Kidney glomerular epithelial cell (primary cell): ENCODE measurements at places on chromosomes 13 and 19.

DNA sequence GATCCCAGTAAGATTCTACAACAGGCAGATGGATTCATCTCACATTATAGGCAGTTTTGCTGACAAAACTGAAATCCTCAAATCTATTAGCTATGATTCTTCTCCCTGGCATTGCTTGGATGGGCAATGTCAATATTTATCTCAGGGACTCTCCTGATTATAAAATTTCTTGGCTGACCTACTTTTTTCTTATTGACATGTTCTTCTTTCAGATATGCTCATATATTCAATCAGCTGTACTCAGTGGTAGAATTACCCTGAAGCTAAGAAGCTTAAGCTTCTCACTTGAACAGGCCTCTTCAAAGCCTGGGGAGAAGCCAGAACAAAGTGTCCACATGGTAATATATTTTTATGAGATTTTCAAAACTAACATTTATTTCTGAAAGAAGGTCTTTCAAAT, 513.6 kb downstream of the PCDH9 start:
- DNase-seq, result no peak

GRCh38 chr13:20721058-20721453, 17.6 kb downstream of the IL17D start:
- DNase-seq, result no peak

DNA sequence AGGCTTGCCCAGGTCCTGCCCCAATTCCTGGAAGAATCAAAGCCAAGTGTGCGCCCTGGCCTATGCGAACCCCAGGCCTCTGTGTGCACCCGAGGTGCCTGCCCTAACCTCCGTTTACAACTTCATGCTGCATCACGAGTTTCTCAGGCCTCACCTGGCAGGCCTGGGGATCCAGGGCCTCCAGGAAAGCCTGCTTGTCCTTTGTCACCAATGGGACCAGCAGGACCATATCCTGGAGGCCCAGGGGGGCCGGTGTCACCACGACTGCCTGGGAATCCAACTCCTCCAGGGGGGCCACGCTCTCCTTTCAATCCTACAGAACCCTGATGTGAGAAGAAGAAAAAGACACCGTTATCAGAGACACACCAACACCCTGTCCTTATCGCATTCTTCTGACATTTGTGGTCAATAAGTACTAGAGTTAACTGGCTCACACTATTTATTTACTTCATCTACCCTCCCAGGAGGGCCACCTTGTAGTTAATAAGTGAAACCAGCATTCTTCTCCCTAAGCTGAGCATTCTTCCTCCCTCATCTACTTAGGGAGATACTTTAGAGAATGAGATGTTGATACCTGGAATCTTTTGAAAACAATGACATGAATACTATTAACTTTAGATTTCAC, 120.6 kb downstream of the COL4A1 start:
- no peak for DNase-seq

- no peak for DNase-seq
Observed at GRCh38 chr19:10432736-10433130, 12.4 kb downstream of the PDE4A start.

- DNase-seq, result peak; percentile 4
Observed at GRCh38 chr13:24683838-24684599, 3.8 kb downstream of the ATP12A start.

- no peak for DNase-seq
Observed at GRCh38 chr13:48028066-48028465, 9.5 kb upstream of the NUDT15 start.

DNA sequence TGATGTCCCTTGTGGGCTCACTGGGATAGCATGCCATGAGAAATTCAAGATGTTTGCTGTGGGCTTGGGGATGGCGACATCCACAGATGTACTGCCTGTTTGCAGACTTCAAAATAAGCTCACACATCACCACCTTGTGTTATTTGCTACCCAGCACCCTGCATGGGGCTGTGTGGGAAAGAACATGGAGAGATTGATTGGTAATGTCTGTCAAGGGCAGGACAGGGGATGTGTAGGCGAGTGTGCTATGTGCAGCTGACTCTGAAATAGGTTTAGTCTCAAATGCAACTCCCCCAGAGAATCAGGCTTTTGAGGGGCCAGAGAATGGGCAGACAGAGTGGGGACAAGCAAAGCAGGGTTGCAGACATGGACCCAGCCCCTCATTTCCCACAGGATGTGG, 24.7 kb downstream of the PNPLA6 start:
- no peak for DNase-seq

DNA sequence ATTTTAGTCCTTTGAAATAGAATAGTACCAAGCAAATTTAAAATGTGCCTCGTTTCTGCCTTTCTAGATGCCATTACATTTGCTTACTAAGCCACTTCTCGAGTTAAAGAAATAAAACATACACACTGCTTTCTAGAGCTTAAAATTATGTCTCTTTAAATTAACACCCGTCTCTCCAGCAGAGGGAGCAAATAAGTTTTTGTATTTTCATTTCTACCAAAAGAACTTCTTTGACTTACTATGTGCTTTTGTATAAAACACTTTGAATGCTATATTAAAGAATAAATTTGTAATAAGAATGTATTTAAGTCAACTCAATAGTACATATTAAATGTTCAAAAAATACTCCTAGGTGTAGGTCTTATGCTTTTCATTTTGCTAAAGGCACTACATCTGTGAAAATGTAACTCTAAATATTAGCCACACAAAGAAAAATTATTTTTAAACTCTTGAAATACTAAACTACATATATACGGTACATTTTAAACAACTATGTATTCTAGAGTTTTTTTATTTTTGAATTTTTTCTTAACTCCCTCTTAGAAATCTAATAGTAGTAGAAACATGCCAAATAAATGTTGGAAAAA, 269.3 kb upstream of the MIR17HG start:
- peak; percentile 28 for DNase-seq

DNA sequence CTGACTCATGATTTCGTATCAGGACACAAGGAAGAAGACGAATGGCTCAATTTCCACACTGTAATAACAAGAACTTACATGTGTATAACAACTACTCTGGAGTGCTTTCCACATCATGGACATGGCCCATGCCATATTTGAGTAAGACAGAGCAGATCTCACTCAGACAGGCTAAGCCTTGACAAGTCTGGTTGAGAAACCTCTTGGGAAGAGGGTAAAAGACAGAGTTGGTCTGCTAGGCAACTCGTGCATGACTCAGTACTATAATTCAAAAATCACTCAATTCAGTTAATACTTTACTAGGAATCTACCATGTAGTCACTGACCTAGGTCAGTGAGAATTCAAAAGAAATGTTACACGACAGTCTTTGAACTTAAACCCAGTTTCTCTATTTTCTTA, 5.7 kb upstream of the THSD1 start:
- peak; percentile 94 for DNase-seq

DNA sequence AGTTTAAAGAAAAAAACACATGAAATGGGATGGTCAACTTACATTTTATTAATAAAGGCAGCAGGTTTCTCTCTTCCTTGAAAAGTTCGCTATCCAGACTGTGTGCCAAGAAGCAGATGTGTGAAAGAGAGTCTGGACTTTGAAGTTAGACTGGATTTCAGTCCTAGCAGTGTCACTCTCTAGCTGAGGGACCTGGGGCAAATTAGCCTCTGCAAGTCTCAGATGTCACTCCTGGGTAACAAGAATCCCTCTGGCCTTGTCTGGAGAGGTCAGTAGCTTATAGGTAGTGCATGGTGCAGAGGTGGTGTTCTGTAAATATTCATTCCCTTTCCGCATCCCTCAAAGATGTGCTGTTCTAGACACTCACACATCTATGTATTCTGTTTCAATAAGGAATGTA, 187.6 kb upstream of the RNF113B start:
- no peak for DNase-seq

DNA sequence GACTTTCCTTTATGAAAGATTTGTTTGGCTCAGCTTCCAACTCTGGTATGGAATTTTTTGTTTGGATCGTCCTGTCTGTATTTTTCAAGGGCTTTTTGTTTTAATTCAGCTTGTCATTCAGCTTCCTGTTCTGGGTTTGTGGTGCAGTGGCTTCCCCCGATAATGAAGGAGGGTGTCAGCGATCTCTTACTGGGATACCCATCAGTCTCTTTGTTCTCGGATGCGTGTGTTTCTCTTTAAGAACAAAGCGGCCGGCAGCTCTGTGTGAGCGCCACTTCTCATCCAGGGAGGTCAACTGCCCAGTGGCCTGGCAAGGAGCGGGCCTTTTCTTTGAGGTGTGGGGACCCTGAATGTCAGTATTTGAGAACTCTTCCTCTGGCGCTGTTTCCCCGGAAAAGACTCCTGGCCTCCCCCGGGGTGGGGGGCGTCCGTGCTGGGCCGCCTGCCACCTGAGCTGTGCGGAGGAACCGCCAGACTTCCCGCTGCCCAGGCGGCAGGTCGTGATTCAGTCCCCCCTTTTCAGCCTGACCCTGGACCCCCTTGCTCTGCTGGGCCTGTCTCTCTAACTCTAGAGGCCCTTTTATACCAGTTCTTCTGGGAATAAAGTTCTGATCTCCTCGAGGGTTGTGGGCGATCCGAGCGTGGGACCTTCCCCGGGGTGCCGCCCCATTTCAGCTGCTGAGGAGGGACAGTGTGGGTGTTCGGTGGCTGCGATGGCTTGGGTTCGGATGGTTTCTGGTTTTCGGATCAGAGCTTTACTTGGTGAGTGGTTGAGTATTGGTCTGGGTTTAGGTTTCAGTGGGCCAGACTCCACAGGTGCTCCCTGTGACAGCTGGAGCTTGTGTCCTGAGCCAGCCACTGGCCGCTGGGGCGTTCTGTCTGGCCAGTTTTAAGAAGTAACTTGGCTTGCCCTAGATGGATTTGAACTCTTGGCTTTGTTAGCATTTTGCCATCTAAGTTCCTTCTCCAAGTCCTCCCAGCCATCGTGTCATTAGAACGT, 3.4 kb downstream of the SF3A2 start:
- DNase-seq, result no peak

GRCh38 chr13:110195547-110196485, 111.1 kb downstream of the COL4A1 start:
- DNase-seq, result no peak

GRCh38 chr19:741506-742131, 9.3 kb upstream of the MISP start:
- no peak for DNase-seq

GRCh38 chr13:66558506-66558905, 671.6 kb downstream of the PCDH9 start:
- DNase-seq, result no peak

DNA sequence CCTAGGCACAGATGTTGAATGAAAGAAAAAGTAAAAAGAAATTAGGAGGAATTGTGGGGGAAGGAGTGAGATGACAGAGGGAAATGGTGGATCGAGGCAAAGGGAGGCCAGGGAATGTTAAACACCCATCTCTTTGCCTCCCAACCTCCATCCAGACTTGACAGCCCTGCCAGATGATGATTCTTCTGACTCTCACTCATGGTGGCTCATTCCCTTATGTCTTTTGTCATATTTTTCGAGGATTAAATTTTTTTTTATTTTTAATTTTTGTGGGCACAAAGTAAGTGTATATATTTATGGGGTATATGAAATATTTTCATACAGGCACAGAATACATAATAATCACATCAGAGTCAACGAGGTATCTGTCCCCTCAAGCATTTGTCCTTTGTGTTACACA, 42.8 kb downstream of the ADGRE1 start:
- DNase-seq, result no peak
